ENCODE measurements at places on chromosomes 12 and 14.

GRCh38 chr12:112091563-112091962 lies 17.0 kb downstream of the NAA25 start:
- no peak overlapping the region for H3K27ac ChIP-seq
- H3K4me3 ChIP-seq, result no peak overlapping the region
- H3K4me1 ChIP-seq, result peaks cover 7% of the 10 kb centered on the region

- H3K36me3 ChIP-seq, result no peaks in the 10 kb centered on the region
- H3K27ac ChIP-seq, result peak overlapping the region; percentile 51
- no peak overlapping the region for H3K4me3 ChIP-seq
- peaks cover 26% of the 10 kb centered on the region for H3K4me1 ChIP-seq
- H3K27me3 ChIP-seq, result no peaks in the 10 kb centered on the region
- DNase-seq, result peak; percentile 51
Measured at GRCh38 chr12:12839873-12840579, 26.9 kb downstream of the DDX47 start.

GRCh38 chr12:98211909-98212695 lies 303.3 kb upstream of the TMPO start:
- H3K4me3 ChIP-seq, result no peak overlapping the region
- H3K27me3 ChIP-seq, result no peaks in the 10 kb centered on the region
- H3K36me3 ChIP-seq, result no peaks in the 10 kb centered on the region
- no peak overlapping the region for H3K27ac ChIP-seq
- DNase-seq, result no peak
- H3K4me1 ChIP-seq, result no peaks in the 10 kb centered on the region

GRCh38 chr14:53043027-53043581 lies 92.3 kb upstream of the FERMT2 start:
- peak overlapping the region; percentile 21 for H3K4me3 ChIP-seq
- peaks cover 8% of the 10 kb centered on the region for H3K4me1 ChIP-seq
- H3K36me3 ChIP-seq, result no peaks in the 10 kb centered on the region
- peak overlapping the region; percentile 43 for H3K27ac ChIP-seq
- no peaks in the 10 kb centered on the region for H3K27me3 ChIP-seq

DNA sequence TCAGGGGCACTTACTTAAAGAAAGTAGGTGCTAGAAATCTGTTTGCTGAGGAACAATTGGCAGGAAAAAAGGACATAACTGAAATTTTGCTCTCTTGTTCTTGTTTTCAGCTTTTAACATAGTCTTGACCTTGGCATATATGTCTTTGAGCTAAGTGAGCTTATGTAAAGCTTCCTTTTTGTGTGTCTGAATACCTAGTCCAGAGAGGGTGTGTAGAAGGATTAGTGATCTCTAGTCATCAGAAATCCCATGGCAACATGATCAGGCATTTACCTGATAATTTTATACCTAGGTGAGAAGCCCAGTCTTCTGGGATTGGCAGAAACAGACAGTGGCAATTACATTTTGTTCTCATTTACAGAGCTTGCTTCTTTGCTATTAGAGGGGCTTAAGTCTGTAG lies 166.1 kb downstream of the SNAPC1 start:
- H3K27me3 ChIP-seq, result no peaks in the 10 kb centered on the region
- H3K4me1 ChIP-seq, result no peaks in the 10 kb centered on the region
- no peak overlapping the region for H3K27ac ChIP-seq
- no peak overlapping the region for H3K4me3 ChIP-seq
- H3K36me3 ChIP-seq, result no peaks in the 10 kb centered on the region

DNA sequence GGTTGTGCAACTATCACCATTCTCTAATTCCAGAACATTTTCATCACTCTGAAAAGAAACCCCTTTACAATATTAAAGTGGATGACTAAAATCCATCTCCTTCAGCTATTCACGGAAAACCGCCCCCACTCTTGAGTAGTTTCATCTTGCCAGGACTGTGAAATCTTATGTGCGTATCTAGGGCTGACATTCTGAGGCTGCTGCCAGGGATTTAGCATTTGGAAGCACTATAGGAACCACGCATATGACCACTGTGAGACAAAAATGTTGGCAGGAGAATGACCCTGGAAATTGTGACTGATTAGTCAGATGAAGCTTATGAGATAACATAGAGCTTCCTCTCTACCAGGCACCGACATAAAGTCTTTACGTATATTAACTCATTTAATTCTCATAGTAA lies 305.2 kb upstream of the PDE3A start:
- H3K4me3 ChIP-seq, result no peak overlapping the region
- H3K27me3 ChIP-seq, result no peaks in the 10 kb centered on the region
- DNase-seq, result no peak
- H3K4me1 ChIP-seq, result no peaks in the 10 kb centered on the region

- no peaks in the 10 kb centered on the region for H3K27me3 ChIP-seq
- peaks cover 9% of the 10 kb centered on the region for H3K4me1 ChIP-seq
- no peak overlapping the region for H3K27ac ChIP-seq
- no peak overlapping the region for H3K4me3 ChIP-seq
- no peak for DNase-seq
Measured at GRCh38 chr14:56185992-56186391, 67.8 kb downstream of the PELI2 start.

DNA sequence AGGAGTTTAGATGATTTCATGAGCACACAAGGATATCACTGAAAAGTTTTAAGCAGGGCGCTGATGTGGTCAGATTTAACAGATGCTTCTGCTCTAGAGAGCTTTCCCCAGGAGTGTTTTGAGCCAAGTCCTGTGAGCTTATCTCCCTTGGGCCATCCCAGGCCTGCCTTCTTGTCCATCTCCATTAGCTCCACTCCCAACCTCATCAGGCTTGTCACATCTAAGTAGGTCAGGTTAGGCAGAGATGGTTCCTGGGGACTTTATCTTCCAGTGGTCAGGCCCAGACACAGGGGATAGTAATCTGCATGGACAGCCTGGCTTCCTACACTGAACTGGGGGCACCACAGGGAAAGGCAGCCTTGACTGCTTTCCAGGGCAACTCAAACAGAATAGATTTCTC lies 145.4 kb upstream of the SRRM4 start:
- H3K27ac ChIP-seq, result no peak overlapping the region
- H3K36me3 ChIP-seq, result no peaks in the 10 kb centered on the region
- no peak overlapping the region for H3K4me3 ChIP-seq
- DNase-seq, result no peak
- H3K27me3 ChIP-seq, result no peaks in the 10 kb centered on the region

- peak overlapping the region; percentile 3 for H3K27ac ChIP-seq
- H3K36me3 ChIP-seq, result no peaks in the 10 kb centered on the region
- DNase-seq, result no peak
- no peaks in the 10 kb centered on the region for H3K27me3 ChIP-seq
- H3K4me3 ChIP-seq, result no peak overlapping the region
Measured at GRCh38 chr12:69388371-69388770, 28.8 kb downstream of the YEATS4 start.

GRCh38 chr14:93571275-93571674 lies 140.5 kb downstream of the UNC79 start:
- H3K27ac ChIP-seq, result no peak overlapping the region
- H3K4me1 ChIP-seq, result no peaks in the 10 kb centered on the region
- H3K27me3 ChIP-seq, result no peaks in the 10 kb centered on the region
- no peak for DNase-seq
- no peak overlapping the region for H3K4me3 ChIP-seq
- H3K36me3 ChIP-seq, result no peaks in the 10 kb centered on the region

DNA sequence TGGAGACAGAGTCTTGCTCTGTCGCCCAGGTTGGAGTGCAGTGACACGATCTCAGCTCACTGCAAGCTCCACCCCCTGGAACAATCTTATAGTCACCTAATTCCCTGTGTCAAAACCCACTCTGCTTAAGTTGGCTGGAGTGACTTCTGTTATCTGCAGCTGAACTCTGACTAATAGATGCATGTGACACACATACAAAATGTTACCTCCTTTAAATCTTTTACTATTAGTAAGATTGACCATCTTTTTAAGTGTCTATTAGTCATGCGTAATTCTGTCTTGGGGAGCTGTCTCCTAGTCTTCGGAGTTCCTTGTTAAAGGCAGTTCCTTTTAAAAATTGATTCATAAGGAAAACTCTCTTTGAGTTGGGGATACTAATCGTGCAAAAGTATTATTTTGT lies 7.4 kb downstream of the IFI27L1 start:
- DNase-seq, result no peak
- no peaks in the 10 kb centered on the region for H3K36me3 ChIP-seq
- no peaks in the 10 kb centered on the region for H3K27me3 ChIP-seq
- H3K27ac ChIP-seq, result no peak overlapping the region

GRCh38 chr14:59018978-59019377 lies 169.5 kb upstream of the DAAM1 start:
- no peaks in the 10 kb centered on the region for H3K4me1 ChIP-seq
- no peak overlapping the region for H3K4me3 ChIP-seq
- H3K27me3 ChIP-seq, result no peaks in the 10 kb centered on the region
- H3K36me3 ChIP-seq, result no peaks in the 10 kb centered on the region
- H3K27ac ChIP-seq, result no peak overlapping the region

DNA sequence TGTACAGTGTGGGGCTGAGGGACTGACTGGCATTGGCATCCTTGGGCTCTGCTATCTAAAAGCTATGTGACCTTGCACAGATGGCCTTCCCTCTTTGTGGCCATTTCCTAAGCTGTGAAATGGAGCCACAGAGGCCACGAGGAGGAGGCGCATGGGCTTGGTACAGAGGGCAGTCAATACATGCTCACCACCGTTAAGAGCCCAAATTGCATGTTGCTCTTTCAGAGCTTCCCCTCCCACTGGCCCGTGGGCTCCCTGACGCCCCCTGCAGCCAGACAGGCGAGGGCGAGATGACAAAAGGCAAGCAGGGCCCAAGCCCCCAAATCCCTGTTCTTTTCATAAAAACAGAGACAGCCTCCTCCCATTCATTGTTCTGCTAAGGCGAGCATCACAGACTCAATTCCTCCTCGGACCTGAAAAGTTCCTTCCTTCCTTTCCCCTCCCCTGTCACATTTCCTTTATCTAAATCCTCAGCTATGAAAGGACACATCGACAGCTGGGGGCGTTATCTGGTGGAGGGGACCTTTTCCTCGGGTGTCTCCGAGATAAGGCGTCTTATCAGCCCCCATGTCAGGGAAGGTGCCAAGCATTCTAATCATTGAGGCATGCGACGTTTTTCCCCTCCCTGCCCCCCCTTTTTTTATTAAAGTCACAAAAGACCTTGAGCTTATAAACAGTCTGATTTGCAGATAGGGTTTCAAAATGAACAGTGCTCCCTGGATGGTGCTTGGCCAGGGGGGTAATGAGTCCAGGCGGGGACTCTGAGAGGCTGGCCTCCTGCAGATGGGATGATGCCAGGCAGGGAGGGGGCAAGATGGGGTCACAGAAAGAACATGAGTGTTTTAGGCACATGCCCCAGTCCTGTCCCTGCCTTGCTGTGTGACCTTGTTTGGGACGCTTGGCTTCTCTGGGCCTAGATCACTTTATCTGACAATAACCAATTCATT lies 26.4 kb downstream of the FAM222A start:
- H3K4me1 ChIP-seq, result no peaks in the 10 kb centered on the region
- H3K27me3 ChIP-seq, result peaks cover 4% of the 10 kb centered on the region
- H3K27ac ChIP-seq, result no peak overlapping the region
- H3K36me3 ChIP-seq, result no peaks in the 10 kb centered on the region
- no peak overlapping the region for H3K4me3 ChIP-seq

GRCh38 chr14:60220084-60220483 lies 28.9 kb upstream of the PPM1A start:
- no peak overlapping the region for H3K4me3 ChIP-seq
- peaks cover under 1% of the 10 kb centered on the region for H3K4me1 ChIP-seq
- H3K27ac ChIP-seq, result no peak overlapping the region
- no peaks in the 10 kb centered on the region for H3K36me3 ChIP-seq
- no peak for DNase-seq
- no peaks in the 10 kb centered on the region for H3K27me3 ChIP-seq

GRCh38 chr12:14416658-14417057 lies 51.2 kb downstream of the ATF7IP start:
- H3K36me3 ChIP-seq, result no peaks in the 10 kb centered on the region
- H3K4me3 ChIP-seq, result no peak overlapping the region
- H3K27me3 ChIP-seq, result no peaks in the 10 kb centered on the region
- peaks cover 31% of the 10 kb centered on the region for H3K4me1 ChIP-seq

GRCh38 chr12:119204671-119205285 lies 26.0 kb downstream of the HSPB8 start:
- no peaks in the 10 kb centered on the region for H3K36me3 ChIP-seq
- H3K4me1 ChIP-seq, result no peaks in the 10 kb centered on the region
- DNase-seq, result no peak
- no peak overlapping the region for H3K4me3 ChIP-seq

DNA sequence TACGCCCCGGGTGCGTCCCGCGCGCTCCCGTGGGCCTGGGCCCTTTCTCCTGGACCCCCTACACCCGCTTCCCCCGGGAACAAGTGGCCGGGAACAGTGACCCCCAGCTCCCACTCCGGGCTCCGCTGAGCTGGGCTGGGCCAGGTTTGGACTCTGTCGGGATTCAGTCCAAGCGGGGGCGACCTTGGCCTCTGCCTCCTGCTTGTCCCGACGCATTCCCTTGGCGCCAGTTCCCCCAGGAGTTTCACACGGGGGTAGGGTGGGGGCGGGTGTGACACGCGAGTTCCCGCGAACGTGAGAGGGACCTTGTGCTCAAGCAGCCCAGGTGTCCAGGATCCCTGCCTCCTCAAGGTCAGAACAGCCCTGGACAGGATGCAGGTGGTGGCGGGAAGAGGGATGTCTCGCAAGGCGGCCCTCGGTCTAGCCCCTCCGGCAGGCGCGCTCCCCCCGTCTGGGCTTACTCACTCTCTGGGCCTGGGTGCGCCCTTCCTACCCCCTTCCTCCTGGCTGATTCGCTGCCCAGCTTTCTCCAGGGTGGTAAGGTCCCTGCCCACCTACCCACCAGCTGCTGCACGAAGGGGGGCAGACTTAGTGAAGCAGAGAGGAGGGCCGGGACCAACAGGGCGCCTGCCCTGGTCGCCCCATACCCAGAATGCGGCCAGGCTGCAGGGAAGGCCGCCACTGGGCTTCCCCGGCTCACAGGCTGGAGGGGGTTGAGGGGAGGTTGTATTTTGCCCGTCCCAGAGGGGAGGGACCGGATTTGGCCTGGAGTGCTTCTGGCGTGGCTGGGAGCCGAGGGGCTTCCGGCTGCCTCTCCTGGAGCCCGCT lies 862 bp downstream of the CRIP2 start:
- peaks cover 10% of the 10 kb centered on the region for H3K36me3 ChIP-seq
- H3K4me3 ChIP-seq, result peak overlapping the region; percentile 99
- H3K27me3 ChIP-seq, result no peaks in the 10 kb centered on the region
- H3K27ac ChIP-seq, result peak overlapping the region; percentile 100
- peaks cover 24% of the 10 kb centered on the region for H3K4me1 ChIP-seq
- DNase-seq, result no peak

DNA sequence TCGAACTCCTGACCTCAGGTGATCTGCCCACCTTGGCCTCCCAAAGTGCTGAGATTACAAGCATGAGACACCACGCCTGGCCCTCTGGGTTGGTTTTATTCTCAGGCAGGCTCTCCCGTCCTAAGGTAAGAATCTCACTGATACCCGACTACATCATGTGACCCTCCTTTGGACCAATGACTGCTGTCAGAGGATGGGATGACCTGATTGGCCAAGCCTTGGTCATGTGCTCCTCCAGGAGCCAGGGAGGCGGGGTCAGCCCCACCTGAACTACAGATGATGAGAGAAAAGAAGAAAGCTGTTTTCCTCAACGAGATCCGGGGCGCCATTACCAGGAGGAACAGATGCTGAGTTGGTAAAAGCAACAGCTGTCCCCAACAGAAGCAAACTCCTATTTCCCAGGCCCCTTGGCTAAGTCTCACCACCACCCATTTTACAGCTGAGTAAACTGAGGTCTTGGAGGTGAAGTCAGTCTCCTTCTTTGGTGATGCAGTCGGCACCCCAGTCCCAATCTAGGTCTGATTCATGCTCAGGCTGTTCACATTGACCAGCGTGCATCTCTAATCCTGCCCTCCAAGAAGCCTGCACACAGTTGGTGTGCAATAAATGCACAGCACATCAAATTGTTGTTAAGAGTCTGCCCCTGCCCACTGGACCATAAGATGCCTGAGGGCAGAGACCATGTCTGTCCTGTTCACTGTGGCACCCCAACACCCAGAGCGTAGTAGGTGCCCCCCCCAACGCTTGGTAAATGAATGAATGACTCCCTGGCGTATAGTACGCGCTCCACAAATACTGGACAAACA lies 118.8 kb downstream of the SCARB1 start:
- H3K27ac ChIP-seq, result peak overlapping the region; percentile 79
- no peaks in the 10 kb centered on the region for H3K27me3 ChIP-seq
- H3K36me3 ChIP-seq, result no peaks in the 10 kb centered on the region
- peaks cover 19% of the 10 kb centered on the region for H3K4me1 ChIP-seq
- DNase-seq, result no peak
- H3K4me3 ChIP-seq, result no peak overlapping the region

All from thoracic aorta (tissue), 2 donors.